ENCODE measurements at places on chromosomes 6 and 20. TPM values are rescaled to one million over a fixed set of nuclear protein-coding genes. Genes with fewer than 3 reads are reported as not detected.

The ANGPT4 gene
- 1.6 TPM for total RNA-seq

The DAAM2 gene
- 61.5 TPM for total RNA-seq

The HLA-DOA gene
- total RNA-seq = 19.4 TPM

GRCh38 chr20:46242390-46242789 lies 65.9 kb downstream of the CDH22 start:
- DNase-seq = no peak
- no peaks in the 10 kb centered on the region for H3K4me1 ChIP-seq
- no peak overlapping the region for H3K27ac ChIP-seq
- no peak overlapping the region for H3K4me3 ChIP-seq

- no peak overlapping the region for H3K27ac ChIP-seq
- H3K27me3 ChIP-seq = no peaks in the 10 kb centered on the region
- DNase-seq = no peak
- no peak overlapping the region for H3K4me3 ChIP-seq
These were observed 3.3 kb downstream of the ADGRB3 start for GRCh38 chr6:68638230-68638900.

GRCh38 chr6:26216886-26217713 lies 129.9 kb downstream of the HFE start:
- peaks cover 25% of the 10 kb centered on the region for H3K4me1 ChIP-seq
- H3K27me3 ChIP-seq = no peaks in the 10 kb centered on the region
- H3K4me3 ChIP-seq = peak overlapping the region; percentile 81
- peak; percentile 53 for DNase-seq
- H3K36me3 ChIP-seq = no peaks in the 10 kb centered on the region

Data from thoracic aorta (tissue), 2 donors.